GM23248 (cell line): ENCODE measurements at places on chromosomes 1 and 21.
A peak's percentile ranks its signal among the peaks of the same experiment; 100 is the strongest.

DNA sequence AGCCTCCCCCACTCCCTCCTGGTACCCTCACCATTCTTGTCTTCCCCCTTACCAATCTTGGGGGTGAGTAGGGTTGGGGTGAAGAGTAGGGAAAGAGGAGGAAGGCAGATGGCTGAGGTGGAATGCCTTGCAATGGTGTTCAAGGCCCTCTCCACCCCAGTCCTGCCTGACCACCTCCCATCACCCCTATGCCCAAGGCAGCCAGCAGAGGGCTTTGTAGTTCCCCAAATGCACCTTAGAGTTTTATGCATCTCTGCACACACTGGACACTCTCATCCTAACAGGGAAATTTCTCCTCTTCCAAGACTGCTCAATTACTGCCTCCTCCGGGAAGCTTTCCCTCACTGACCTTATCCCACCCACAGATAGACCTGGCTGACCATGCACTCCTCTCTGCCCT lies 15.4 kb downstream of the KIF17 start:
- DNase-seq = peak; percentile 46

DNA sequence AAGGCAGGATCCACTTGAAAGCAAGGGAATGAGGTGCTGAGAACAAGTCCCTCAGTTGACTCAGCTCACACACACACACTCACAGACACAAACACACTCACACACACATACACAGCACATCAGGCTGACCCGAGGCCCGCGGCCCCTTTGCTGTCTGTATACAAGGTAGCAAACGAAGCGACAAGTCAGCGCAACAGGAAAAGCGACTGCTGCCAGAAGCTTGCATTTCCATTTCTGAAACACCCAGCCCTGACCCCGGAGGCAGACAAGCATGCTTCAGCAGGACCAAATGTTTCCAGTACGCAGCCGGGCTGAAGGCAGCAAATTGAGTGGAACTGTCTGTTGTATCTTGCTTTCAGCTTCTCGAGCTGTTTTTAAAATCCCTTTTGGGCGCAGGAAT lies 501.6 kb downstream of the NPHP4 start:
- no peak for DNase-seq

GRCh38 chr1:7703321-7704213 lies 67.5 kb upstream of the VAMP3 start:
- DNase-seq = no peak

DNA sequence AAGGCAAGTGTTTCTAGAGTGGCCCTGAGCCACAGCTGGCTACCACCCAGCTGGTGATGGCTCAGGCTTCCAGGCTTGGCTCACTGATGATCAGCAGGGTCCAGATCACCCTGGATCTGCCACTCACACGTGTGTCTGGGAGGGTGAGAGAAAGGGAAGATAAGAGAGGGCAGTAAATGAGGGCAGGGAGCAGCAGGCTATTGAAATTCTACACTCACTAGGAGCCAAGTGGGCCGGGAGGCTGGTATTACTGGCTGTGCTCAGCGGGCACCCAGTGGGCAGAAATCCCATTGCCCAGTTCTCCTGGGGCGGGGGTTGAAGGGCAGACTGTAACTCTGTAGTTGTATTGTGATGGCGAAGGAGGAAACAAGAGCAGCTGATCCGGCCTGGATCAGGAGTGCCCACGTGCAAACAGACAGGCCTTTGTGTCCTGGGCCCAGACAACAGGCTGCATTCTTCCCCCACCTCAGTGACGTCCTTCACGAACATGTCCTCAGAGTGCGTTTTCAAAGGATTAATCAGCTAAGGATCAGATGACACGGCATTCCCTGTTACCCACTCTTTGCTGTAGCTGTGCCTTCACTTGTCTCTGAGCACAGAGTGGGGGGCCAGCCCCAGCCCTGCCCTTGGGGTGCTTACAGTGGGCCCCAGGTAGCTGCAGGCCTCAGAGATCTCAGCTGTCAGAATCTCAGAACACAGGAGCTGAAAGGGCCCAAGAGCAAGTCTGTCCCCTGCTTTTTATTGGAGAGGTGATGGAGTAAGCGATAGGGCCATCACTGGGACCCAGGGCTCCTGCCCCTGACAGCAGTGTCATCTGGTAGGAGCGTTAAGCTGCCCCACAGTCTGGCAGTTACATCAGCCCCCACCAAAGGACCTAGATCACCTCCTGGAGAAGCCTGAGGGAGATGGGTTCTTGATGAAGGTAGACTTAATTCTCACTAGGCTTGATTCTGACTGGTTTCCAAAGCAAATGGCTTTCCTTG lies 60.5 kb downstream of the ATP1A1 start:
- peak; percentile 44 for DNase-seq

GRCh38 chr1:175209493-175209921 lies 16.9 kb upstream of the KIAA0040 start:
- no peak for DNase-seq

DNA sequence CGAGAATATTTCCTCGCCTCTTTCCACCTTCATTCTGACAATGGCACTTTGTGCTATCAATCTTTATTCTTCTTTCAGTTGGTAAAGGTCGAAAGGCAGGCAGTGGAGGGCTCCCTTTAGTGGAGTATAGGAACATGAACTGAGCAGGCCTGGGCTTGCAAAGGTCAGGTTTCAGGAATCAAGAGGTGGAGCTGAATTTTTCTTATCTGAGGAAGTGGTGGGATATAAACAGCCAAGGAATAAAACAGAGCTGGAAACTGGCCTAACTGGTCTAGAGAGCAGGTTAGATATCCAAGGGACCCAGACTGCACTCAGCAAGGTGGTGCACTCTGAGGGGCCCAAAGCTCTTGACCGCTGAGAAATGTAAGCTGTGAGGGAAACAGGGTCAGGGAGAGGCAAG lies 99.1 kb downstream of the PLA2G4A start:
- no peak for DNase-seq

DNA sequence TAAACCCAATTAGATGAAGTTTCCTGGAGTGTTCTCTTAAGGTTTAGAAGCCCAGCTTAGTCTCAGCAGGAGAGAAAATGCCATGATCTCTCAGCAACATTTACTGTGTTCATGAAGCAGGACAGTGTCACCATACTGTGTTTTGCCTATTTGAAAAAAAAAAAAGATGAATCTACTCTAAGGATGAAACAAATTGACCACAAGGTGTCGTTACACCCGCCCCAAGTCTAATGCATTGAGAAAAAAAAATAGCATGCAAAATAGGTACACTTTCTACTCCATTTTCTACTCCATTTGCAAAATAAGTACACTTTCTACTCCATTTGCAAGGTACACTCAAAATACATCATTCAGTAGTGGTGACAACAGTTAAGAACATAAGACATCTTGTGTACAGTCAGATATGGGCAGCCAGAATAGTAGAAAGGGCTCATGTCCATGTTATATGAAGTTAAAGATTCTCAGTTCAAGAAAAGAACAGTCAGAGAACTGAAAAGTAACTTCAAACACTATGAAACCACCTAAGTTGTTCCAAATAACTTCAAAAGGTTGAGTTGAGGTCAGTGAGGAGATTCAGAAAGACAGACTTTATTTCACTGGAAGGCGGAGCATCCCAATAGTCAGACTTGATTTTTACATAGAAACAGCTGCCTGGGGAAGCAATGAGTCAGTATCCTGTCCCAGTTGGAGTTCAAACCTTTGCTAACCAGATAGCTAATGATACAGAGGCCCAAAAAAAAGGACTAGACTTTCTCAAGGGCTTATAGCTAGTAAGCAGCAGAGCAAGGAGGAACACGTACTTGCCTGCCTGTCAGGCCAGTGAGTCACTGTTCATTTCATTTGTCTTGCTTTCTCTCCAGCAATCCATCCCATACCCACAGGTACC lies 13.3 kb downstream of the PLPPR5 start:
- peak; percentile 87 for DNase-seq

- peak; percentile 40 for DNase-seq
Observed at GRCh38 chr1:246447501-246447900, 59.6 kb downstream of the SMYD3 start.

DNA sequence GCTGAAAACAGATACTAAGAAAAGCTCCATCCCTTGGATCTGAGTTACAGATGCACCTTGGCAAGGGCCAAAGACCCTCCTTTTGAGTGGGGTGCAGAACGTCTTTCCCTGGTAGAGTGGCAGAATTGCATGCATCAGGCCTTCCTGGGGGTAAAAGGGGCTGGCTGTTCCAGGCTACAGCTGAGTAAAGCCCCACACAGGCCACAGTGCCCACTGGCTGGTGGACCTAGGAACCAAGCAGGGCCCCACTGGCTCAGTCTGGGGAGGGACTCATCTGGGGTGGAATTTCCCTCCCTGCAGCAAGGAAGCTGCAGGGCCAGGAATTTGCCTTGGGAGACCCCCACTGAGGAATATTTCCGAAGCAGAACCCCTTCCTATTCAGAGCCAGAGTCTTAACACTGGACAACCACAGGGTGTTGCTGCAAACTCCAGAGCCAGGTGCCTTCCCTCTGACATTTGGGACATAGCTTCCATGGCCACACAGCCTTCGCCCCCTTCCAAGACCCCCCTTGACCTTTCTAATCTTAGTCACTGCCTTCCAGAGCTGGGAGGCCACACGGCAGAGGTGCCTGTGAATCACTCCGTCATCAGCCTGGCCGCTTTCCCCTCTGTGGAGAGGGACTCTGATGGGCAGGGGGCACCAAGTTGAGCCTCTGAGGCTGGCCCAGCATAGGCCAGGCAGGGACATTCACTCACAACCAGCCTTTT lies 52.5 kb downstream of the LACTBL1 start:
- DNase-seq = no peak

- DNase-seq = peak; percentile 81
Observed at GRCh38 chr1:35929730-35930592, 944 bp upstream of the AGO3 start.

- DNase-seq = no peak
Observed at GRCh38 chr1:214086945-214087344, 99.2 kb downstream of the PROX1 start.

GRCh38 chr1:184953600-184954219 lies 20.6 kb downstream of the NIBAN1 start:
- peak; percentile 76 for DNase-seq

DNA sequence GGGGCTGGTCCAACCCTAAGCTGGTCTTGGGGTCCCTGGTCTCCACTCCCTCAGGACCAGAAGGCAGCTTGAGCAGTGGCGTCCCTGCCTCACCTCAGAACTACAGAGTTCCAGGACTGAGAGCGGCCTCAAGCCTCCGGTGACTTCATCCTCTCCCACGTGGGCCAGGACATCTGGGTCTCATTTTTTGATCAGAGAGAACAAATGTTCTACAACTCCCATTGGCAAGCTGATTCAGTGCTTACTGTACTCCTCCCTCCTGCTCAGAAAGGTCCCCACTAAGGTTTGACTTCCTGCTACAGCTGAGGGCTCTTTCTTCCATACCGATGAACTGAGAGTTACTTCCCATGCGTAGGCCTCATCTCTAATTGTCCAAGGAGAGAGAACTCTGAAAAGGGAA lies 78.5 kb downstream of the PLXNA2 start:
- peak; percentile 96 for DNase-seq

DNA sequence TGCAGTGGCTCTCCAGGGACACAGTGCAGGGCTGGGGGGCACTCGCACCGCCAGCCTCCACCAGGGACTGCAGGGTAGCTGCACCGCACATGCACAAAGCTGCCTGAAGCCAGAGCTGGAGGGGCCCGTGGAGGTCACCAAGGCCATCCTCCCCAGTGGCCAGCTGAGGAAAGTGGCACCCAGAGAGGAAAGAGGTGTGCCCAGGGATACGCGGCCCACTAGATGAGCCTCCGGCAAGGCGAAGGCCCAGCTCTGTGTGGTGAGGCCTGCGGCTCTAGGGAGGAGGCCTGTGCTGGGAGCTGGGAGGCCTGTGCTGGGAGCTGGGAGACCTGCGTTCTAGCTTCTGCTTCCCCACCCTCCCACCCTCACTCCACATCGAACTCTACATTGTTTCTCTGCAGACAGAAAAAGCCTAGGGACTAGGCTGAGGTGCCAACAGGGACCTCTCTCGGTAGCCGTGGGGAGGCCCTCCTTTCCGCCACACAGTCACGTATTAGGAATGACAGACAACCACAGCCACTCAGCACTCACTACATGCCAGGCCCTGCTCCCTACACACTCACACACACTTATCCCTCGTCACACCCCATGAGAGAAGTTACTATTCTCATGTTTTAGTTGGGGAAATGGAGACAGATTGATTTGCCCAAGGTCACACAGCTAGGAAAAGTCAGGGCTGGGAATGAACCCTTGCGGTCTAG lies 921 bp upstream of the ASCL5 start:
- peak; percentile 23 for DNase-seq

DNA sequence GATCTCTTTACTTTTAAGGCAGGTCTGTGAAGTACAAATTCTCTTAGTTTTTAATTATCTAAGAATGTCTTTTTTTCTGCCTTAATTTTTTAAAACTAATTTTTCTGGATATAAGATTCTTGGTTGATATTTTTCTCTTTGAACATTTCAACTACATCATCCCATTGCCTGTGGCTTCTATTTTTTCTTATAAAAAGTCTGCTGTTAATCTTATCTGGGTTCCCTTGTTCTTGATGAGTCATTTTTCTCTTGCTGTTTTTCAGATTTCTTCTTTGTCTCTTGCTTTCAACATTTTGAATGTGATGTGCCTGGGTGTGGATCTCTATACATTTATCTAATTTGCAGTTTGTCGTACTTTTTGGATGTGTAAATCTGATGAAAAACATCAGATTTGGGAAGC lies 525.2 kb upstream of the PBX1 start:
- no peak for DNase-seq

GRCh38 chr1:63413394-63413793 lies 46.0 kb downstream of the ALG6 start:
- DNase-seq = no peak

- no peak for DNase-seq
Observed at GRCh38 chr1:30445449-30445848, 277.9 kb downstream of the MATN1 start.

- peak; percentile 5 for DNase-seq
Observed at GRCh38 chr1:153190373-153190772, 12.9 kb upstream of the LELP1 start.

DNA sequence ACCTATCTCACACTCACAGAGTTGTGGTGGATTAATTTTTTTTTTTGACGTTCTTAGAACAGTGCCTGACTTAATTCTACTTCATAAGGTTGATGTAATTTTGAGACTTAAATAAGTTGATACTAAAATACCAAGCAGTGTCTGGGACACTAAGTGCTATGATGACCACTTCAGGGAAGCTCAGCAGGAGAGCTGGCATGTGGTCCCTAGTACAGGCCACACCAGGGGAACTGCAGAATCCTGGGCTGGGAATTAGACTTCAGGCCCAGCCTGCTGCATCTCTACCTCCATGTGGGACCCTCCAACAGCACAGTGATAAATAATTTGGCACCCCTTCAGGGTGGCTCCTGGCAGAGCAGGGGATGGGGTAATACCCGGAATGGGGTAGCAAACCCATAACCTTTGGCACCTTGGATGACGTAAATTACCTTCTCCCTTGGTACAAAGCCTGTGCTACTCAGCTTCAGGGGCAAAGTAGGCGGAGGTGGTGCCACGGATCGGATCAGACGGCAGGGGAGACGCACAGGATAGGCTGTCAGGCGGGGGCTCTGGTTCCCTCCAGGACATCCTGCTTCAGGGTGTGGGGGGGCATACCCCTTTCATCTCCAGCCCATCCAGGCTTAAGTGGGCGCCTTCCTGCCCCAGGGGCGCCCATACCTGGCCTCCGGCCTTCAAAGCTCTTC lies 4.8 kb downstream of the MFSD2A start:
- DNase-seq = no peak
